ENCODE measurements at places on chromosomes 4 and X.

DNA sequence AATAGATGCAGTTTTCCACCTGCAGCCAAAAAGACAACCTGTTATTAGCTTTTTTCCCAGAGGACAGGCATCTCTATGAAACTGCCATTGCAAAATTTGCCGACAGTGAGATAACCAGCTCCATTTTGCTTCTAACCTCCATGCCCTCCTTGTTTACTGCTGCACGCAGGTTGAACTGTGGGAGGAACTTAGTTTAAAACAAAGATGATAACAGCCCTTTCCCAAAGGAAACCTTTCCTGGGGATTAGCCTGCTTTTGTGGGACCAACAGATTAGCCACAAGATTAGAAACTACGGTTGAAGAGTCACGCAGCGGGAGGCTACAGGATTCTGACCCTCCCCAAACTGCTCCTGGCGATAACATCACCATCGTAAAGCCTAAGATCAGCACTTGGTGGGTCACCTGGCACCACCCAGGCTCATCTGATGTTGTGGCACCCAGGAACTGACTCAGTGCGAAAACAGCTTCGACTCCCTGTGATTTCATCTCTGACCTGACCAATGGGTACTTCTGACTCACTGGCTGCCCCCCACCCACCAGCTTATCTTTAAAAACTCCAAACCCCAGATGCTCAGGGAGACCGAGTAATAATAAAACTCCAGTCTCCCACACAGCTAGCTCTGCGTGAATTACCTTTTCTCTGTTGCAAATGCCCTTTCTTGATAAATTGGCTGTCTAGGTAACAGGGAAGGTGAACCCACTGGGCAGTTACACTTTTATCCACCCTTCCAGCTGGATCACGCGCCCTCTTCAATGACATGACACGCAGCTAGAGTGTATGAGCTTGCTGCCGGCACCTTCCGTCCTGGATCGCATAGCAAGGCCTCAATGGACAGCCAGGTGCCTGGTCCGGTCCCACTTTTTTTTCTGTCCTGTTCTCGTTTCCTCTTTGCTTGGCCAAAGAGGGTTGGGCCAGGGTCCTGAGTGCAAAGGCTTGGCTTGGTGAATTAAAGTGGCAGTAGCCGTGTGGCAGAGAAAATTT is 27.2 kb downstream of the NOP14 start:
- DNase-seq, result no peak

- DNase-seq, result no peak
Observed at GRCh38 chr4:8617486-8618040, 25.0 kb downstream of the CPZ start.

DNA sequence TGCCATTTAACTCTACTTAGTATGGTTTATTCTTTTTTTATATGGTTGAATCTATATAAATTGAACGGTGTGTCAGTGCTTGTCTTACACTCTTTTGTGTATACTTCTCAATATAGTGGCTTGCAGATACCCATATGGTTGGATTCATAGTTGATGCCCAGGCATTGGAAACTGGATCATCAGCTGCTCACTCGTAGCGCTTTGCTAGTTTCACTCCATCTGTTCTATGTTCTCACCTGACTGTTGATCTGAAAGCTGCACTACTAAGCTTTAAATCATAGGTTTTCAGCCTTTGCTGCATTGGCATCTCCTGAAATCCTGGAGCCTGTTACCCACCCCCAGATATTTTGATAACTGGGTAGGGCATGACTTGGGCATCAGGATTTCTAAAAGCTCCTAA is 121.6 kb upstream of the DCLK2 start:
- DNase-seq, result no peak

- DNase-seq, result no peak
Observed at GRCh38 chrX:107971636-107972035, 10.5 kb downstream of the TEX13B start.

- DNase-seq, result no peak
Observed at GRCh38 chrX:71666240-71667223, 814 bp upstream of the LOC101059915 start.

DNA sequence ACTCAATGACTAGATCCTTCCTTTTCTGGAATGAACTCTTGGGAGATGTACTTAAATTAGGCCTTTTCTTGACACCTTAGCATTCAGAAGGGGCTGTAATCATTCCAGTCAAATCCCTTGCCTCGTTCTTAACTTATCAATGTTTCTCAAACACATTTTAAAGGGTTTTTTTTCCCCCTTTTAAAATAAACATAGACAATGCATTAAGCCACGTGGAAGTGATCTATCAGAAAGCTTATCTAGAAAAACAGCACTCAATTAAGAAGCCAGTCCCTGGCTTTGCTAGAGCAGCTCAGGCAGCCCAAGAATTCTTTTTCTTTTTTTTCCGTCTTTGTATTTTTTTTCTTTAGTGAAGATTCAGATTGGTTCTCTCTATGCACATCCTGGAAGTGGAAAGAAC is 118.2 kb downstream of the PCDH7 start:
- DNase-seq, result no peak

DNA sequence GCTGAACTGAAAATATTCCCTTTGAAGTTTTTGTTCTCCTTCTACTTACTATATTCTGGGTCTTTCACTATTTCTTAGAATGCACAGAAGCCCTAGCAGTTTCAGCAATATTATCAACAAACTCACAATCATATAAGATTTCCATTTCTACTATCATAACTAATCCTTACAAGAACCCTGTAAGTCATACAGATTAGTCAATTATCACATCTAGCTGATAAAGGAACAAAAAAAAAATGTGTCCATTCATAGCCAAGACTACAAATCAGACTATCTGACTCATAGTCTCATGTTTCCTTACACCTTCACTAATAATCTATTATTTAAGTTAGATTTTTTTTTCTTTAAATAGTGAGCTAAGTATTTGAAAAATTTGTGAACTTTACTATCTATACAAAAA is 72.5 kb downstream of the LRBA start:
- DNase-seq, result no peak

GRCh38 chrX:28876408-28876807 is 289.2 kb downstream of the IL1RAPL1 start:
- DNase-seq, result no peak

- DNase-seq, result no peak
Observed at GRCh38 chrX:13666836-13667235, 13.9 kb downstream of the TCEANC start.

- DNase-seq, result no peak
Observed at GRCh38 chr4:66330125-66330524, 659.8 kb upstream of the EPHA5 start.

DNA sequence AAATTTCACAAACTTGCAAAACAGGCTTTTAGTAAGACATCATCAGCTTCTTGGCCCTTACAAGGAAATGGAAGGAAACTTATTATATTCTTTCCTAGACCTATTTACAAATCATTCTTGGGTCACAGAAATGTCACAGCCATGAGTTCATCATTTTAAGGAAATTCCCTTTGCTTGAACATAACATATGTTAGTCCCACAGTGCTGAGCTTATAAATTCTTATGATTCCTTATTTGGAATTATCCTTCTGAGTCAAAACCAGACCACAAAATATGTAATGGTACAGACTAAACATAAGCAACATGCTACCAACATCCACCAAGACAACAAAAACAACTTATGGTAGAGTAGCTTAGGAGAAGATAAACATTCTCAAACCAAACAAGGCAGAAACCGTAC is 236.9 kb upstream of the CTSO start:
- no peak for DNase-seq

- DNase-seq, result peak; percentile 43
Observed at GRCh38 chrX:40922307-40922706, 162.9 kb upstream of the USP9X start.

DNA sequence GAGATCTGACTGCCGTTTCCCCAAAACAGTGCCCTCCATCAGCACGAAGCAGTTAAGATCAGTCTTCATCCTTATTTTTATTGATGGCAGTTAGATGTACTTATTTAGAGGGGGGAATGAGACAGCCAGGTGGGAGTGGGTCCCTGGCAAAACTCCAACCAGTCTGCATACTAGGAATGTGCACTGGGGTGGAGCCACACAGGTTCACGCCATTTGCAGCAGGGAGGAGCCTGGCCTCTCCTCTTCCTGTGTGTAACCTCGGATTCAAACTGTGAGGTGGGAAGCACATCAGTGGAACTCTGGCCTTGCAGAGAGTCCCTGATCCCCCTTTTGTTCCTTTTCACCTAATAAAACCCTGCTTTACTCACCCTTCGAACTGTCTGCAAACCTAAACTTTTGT is 987.7 kb upstream of the GRIA3 start:
- DNase-seq, result no peak
